NCI-H345 (cell line): ENCODE measurements at places on chromosomes 5 and 9.

GRCh38 chr5:135457424-135458071 lies 5.4 kb upstream of the TIFAB start:
- peak; percentile 73 for DNase-seq

GRCh38 chr9:109498195-109499092 lies at the start of gene PTPN3:
Gene PTPN3, minus strand, starts transcription at chr9:109498307. Its CDS starts 34,873 bp downstream, at chr9:109463434.
- peak; percentile 49 for DNase-seq

DNA sequence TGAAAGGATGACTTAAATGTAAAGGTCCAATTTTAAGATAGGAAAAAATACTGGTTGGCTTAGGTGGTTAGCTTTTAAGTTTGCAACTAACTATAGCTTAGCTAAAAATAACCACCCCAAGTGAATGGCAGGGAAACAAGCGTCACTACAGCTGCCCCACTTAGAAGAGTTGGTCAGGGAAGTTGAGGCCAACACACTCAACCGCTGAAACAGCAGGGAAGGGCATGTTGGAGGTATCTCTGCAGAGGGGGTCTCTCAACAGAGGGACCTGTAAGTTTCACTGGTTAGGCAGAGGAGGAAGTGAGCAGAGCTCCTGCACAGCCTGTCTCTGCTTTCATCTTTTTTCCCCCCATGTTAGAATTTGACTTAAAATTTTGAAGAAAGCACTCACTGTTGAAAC lies 75.3 kb downstream of the LHFPL2 start:
- DNase-seq = no peak

DNA sequence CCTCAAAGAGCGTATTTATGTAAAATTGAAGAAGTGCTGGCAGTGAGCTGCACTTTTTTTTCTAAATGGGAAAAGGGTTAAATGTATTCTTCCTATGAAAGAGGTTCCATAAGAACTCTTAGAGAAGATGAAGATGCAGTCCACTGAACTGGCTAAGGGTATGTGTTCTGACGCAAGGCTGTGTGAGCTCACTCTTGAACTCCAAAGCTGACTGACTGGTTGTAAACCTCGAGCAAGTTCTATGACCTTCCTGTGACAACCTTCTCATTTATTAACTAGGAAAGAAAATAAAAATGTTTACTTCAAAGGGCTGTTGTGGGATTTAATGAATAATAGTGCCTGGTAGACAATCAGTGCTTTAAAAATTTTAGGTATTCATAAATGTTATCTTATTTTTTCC lies 46.7 kb downstream of the POC5 start:
- no peak for DNase-seq

- no peak for DNase-seq
These were observed 187.4 kb downstream of the FBXL7 start for GRCh38 chr5:15687401-15687800.

DNA sequence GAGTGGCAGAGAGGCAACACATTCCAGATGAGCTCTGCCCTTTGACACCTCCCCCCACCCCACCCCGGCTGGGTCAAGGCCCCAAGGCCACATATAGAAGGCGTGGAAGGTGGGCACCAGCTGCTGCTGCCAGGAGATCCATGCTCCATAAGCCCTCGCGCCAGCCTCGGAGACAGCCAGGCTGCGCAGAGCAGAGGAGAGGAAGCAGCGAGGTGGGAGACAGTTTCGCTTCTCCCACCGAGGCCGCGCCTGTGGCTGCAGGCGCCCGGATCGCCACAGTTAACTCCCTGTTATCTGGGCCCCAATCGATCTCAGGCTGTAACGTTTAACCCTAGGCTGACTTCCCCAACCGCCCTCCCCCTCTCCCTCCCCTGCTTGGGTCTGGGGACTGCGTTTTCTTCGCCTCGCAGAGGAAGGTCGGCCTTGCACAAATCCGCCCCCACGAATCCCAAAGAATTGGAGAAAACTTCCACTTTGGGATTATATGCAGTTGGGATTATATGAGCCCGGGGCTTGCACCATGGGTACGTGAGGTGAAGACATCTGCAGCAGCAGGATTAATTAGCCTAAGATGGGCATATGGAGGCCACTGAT lies 1.1 kb upstream of the CXXC5 start:
- no peak for DNase-seq

DNA sequence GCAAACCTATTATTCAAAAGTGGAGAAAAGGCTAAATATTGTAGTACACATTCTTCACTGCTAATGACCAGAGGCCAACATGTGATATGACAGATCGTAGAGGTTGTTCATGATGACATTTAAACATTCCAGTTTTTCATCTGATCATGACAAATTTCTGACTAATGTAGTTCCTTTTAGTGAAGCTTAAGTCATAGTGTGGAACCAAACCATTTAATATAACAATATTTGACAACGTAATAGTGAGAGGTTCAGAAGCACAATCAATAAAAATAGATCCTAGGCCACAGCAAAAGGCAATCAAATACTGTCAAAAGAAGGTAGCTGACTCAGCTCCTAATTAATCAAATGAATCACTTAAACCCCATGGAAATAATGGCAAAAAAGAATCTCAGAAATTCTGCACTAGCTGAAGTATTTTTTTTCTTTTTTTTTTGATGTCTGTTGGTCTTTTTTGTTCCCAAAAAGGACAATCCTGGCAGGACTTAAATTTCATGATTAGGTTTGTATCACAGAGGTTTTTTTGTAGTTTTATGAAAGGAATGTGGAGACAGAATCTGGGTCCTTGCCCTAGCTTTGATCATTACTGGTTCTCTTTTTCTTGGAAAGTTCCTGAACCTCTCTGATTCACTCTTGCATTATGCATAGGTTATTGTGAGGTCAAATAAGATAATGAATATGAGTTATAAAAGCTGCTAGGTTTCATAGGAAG lies 795.0 kb downstream of the DTWD2 start:
- no peak for DNase-seq

GRCh38 chr9:113581865-113582697 lies 118.6 kb downstream of the RGS3 start:
- no peak for DNase-seq

- no peak for DNase-seq
These were observed 167.7 kb upstream of the LHFPL2 start for GRCh38 chr5:78816143-78816765.

DNA sequence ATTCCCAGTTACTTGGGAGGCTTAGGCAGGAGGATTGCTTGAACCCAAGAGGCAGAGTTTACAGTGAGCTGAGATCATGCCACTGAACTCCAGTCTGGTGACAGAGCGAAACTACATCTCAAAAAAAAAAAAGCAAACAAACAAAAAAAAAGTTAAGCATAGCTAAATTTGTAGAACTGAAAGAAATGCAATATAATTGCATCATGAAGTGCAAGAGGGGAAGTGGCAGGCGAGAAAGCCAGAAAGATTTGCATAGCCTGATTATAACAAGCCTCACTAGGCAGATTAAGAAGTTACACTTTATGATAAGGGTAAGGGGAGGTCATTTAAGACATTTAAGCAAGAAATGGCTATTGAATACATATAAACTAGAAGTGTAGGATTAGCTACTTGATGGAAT lies 187.1 kb downstream of the EDIL3 start:
- no peak for DNase-seq

DNA sequence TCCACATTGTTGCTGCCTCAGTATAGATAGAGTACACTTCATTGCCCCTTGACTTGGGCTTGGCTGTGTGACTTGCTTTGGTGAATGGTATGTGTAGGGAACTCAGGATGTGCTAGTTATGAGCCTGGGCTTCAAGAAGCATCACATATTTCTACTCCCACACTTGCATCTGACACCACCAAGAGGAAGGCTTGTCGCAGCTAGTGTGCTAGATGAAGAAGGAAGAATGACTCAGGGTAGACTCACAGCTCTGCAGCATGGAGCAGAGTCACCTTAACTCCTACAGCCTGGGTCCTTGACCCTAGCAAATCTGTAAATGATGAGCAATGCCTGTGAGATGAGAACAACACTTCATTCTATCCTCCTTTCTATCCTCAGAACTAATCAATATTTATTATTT lies 261.8 kb downstream of the ASTN2 start:
- no peak for DNase-seq

GRCh38 chr9:114611516-114612271 lies 603 bp downstream of the TMEM268 start:
- peak; percentile 61 for DNase-seq

DNA sequence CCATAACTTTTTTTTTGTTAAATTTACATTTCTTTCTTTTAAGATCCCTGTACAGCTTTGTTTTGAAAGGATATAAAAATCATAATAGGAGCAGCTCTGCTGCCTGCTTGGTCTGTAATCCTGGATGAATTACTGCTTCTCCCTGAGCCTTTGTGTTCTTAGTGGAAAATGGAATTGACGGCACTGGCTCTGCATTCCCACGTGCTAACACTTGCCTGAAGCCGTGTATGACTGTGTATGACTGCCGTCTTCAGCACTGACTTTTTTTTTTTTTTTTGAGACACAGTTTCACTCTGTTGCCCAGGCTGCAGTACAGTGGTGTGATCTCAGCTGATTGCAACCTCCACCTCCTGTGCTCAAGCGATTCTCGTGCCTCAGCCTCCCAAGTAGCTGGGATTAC lies 4.8 kb downstream of the THG1L start:
- DNase-seq = no peak

GRCh38 chr5:31036411-31036810 lies 157.1 kb upstream of the CDH6 start:
- no peak for DNase-seq

DNA sequence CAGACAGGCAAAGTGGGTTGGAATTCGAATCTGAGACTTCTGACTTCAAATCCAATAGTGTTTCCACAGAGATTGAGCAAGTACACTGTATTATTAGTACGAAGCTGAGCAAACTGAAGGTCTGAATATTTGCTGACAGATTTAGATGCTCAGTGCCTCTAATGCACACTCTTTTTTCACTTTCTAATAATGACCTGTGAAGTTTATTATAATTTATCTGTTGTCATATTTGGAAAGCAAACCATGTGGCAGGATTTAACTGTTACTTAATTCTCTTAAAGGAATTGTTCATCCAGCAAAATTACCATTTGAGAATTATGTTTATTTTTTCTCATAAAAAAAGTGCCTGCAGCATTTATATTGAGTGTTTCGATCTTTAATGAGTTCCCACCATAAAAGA lies 277.3 kb downstream of the DMRT2 start:
- no peak for DNase-seq

GRCh38 chr5:92554447-92555085 lies 1026.5 kb downstream of the NR2F1-AS1 start:
- no peak for DNase-seq

- no peak for DNase-seq
These were observed 3.1 kb downstream of the NINJ1 start for GRCh38 chr9:93130861-93131481.

- DNase-seq = no peak
These were observed 16.2 kb downstream of the HINT1 start for GRCh38 chr5:131148835-131149234.

DNA sequence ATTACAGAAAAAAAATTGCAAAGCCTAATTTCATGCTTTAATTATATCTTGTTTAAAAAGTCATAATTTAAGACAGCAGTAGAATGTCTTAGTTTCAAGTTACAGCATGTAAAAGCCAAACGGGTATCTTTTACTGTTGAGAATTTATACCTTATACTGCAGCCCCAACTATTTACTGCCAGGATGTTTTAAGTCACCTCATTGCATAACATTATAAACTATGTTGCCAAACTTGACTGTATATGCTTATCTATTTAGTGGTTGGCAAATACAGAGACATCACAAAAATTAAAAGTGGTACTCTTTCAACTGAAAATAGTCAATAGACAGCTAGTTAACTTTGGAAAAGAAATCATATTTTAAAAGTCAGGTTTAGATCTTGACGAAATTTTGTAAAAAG lies 119.5 kb downstream of the EDIL3 start:
- no peak for DNase-seq

DNA sequence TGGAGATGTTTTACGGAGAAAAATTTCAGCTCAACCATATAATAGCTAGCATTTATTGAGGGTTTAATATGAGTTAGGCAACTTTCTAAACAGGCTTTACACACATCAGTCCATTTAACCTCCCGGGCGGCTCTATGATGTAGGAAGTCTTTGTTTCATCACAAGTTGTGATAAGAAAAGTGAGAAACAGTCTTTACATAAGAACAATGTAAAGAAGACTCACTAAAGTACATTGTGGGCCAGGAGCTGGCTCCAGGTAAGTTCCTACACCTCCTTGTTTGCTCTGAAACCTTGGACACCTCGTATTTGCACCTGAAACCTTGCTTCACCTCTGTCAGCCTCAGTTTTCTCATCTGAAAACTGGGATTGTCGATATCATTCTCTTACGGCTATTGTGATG lies 116.1 kb downstream of the JAKMIP2 start:
- DNase-seq = no peak

DNA sequence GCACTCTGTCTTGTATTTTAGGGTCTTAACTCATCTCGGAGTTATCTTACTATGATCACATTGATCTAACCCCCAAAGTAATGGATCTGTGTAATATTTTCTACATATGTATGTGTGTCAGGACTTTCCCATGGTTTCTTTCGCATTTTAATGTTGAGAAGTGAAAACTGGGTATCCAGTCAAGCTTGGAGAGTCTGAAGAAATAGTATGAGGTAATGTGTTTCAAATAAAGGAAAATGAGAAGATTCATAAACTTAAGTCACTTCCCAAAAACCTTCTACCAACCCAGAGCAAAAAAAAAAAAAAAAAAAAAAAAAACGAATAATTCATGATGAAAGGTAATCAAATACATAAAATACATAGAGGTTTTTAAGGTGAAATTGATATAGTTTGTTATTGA lies 187.8 kb upstream of the VCAN start:
- no peak for DNase-seq

DNA sequence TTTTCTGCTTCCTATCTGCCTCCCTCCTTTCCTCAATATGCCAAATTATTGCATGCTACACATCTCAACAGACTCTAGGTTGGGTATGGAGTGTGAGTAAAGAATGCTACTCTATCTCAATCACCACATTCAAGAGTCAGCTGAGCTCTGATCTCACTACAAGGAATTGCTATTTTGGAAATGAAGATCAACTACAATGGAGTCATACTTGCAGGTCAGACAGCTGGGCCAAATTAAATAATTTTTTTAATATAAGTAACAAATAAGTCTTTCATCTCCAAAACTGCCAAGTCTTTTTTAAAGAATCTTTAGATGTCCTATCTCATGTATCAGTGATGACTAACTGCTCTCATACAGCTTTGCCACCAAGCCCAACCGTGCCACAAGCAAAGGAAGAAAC lies 64.0 kb downstream of the DEPDC1B start:
- no peak for DNase-seq

- no peak for DNase-seq
These were observed 48.2 kb upstream of the JAK2 start for GRCh38 chr9:4936823-4937222.

GRCh38 chr5:154038707-154039457 lies at the start of the genes FAM114A2 and MFAP3:
Gene FAM114A2, minus strand, starts transcription at chr5:154038910. Its CDS starts 3,957 bp downstream, at chr5:154034953.
Gene MFAP3, plus strand, starts transcription at chr5:154038967. Its CDS starts 10,756 bp downstream, at chr5:154049723.
- DNase-seq = peak; percentile 93

- DNase-seq = peak; percentile 55
These were observed 42.9 kb upstream of the HAND1 start for GRCh38 chr5:154520861-154521453.
